ENCODE measurements at places on chromosomes 4 and X.

DNA sequence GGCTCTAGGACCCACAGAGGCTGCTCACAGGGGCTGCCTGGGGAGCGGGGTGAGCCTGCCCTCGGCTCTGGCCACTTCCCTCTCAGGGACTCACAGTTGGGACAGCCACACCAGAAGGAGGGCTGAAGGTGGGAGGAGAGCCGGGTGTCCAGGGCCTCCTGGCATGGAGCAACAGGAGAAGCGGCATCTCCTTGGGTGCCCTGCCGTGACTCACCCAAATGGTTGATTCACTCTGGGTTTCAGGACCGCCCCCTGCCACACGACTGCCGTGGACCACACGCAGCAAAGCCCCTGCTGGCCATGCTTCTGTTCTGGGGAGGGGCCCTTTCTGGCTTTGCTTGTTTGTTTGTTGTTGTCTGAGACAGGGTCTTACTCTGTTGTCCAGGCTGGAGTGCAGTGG is 86.0 kb upstream of the AFAP1 start:
- no peak for DNase-seq

GRCh38 chr4:74527049-74527448 is 82.1 kb downstream of the AREG start:
- no peak for DNase-seq

DNA sequence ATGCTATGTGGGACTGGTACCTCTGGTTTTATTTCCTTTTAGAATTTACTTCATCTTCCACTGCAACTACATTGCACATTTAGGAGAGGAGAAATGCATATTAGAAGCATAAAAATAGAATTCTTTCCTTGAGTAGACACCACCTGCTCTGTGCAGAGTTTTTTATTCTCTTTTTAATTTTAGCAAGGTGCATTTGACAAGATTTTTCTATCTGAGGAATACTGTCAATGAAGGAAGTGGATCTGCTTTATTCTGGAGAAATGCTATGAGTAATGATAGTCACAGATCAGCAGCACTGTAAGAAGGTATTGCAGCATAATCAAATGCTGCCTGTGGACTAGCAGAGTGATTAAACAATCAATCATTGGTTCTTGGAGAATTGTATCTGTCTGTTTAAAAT is 1038.3 kb downstream of the RAPGEF2 start:
- DNase-seq: no peak

- DNase-seq: no peak
Measured at GRCh38 chrX:721354-721753, 90.8 kb downstream of the SHOX start.

DNA sequence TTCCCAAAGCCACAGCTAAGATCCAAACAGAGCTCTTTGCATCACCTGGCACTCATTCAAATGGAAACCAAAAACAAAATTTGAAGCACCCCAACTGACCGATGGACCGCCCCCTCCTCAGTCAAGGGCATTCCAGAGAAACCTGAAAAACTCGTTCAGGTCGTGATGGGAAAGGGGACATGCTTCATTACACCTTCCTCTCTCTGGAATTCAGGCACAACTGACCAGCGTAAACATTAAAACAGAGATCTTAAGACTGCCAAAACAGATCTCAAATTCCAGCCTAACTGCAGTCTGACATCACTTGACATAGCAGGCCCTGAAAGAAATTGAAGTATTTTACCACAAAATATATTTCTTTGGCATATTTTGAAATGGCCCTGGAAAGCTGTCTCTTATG is 28.5 kb downstream of the PTTG2 start:
- DNase-seq: no peak

- DNase-seq: no peak
Measured at GRCh38 chrX:153353416-153353815, 19.5 kb downstream of the ZNF275 start.

DNA sequence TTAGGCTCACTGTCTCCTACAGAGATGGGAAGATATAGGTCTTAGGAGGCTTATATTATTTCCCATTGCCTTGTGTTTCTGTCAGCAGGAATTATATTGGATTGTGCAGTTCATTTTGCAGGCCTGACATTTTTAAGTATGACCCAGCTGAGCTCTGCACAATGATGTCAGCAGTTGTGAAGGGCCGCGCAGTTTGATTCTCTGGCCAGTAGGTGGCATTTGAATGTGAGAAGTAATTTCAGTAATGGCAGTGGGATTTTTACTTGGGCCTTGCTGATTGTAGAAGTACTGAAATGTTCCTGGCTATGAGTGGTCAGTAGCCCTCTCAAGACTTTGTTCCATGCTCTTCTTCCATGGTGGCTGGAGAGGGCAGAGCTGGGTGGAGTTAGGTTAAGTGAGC is 247.2 kb upstream of the MTMR8 start:
- DNase-seq: peak; percentile 0

GRCh38 chr4:123412091-123412505 is 15.5 kb downstream of the SPRY1 start:
- DNase-seq: no peak

GRCh38 chr4:129682586-129682985 is 586.6 kb downstream of the C4orf33 start:
- no peak for DNase-seq

DNA sequence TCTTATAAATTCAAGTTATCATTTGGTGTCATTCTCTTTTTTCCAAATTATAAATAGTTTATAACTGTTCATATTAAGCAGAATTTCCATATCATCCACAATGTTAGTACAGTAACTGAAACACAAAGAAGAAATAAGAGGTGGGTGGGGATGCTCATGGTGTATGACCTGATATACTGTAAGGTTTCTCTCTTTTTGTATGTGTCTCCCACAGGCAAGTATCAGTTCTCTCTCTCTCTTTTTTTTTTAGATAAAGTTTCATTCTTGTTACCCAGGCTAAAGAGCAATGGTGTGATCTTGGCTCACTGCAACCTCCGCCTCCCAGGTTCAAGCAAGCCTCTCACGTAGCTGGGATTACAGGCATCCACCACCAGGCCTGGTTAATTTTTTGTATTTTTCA is 43.7 kb upstream of the UGT2A3 start:
- no peak for DNase-seq

DNA sequence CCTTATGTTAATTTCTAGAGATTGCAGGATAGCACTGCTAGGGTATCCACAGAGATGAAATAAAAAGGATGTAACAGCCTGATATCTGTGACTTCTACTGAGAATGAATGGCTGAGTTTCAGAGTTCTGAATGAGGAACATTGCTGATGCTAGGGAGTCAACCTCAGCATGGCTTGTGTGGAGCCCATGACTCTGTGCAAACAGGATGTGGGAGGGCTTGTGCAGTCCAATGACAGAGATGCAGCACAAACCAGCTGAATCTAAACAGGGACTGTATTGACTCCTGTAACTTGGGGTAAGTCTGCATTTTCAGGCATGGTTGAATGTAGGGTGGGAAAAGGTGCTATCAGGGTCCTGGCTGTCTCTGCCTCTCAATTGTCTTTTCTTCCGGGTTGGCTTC is 5.3 kb upstream of the RASL11B start:
- no peak for DNase-seq

DNA sequence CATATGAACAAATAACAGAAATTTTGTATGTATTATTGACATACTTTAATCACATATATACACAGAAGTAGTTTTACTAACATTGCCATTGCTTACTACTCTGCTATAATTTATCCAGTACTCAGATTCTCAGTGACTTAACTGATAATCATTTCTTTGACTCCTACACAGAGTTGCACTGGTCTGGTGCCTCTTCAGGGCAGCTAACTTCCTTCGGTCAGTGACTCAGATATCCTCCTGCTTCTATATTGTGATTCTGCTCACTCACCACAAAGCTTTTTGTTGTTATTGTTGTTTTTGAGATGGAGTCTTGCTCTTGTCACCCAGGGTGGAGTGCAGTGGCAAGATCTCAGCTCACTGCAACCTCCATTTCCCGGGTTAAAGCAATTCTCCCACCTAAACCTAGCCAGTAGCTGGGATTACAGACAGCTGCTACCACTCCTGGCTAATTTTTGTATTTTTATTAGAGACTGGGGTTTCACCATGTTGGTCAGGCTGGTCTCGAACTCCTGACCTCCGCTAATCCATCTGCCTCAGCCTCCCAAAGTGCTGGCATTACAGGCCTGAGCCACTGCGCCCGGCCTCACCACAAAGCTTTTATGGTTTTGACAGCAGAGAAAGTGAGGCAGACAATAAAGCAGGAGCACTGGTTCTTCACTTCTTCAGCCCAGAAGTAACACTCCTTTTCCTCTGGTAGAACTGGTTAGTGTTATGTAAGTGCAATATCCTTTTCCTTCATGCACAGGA is 499.3 kb downstream of the EPHA5 start:
- peak; percentile 4 for DNase-seq

GRCh38 chrX:22542641-22543040 is 269.9 kb downstream of the CBLL2 start:
- no peak for DNase-seq

DNA sequence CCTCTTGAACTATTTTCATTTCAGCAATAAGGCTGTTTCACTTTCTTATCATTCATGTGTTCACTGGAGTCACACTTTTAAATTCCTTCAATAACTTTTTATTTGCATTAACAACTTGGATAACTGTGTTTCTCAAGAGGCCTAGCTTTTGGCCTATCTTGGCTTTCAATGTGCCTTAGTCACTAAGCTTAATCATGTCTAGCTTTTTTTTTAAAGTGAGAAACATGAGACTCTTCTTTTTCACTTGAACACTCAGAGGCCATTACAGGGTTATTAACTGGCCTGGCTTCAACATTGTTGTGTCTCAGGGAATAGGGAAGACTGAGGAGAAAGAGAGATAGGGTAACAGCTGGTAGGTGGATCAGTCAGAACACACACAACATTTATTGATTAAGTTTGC is 64.0 kb upstream of the VCX2 start:
- peak; percentile 10 for DNase-seq

DNA sequence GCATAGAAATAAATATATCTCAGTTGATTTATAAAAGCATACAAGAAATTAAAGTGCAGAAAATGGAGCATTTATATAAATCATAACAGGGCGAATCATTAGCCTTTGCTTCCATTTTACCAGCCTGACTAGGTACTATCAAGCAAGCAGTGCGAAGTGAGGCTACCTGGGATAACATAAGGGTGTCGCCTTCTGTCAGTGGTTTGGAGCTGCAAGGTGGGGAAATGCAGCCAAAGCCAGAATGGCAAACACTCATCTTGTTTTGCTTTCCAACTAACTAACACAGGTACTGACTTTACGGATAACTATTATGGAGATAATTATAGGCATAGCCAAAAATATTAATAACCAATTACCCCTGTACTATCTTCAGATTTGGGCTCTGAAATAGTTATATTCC is 1459.8 kb downstream of the RAPGEF2 start:
- no peak for DNase-seq

DNA sequence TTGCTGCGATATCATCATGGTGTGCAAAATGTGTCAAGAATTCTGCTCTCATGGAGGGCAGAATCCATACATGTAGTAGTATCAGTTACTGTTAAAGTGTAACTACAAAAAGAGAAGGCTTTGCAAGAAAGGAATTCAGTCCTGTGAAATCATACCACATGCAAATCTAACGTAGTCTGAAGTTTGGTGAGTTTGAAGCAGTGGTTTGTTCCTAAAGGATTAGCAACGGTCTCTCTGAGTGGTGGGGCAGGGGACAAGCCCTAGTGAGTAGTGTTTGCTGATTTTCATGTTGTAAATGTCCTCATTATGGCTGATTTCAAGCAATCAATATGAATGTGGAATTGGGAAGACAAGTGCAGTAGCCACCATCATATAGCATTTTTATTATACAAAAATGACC is 47.1 kb upstream of the CLNK start:
- no peak for DNase-seq

- no peak for DNase-seq
Measured at GRCh38 chr4:106367072-106367471, 1.5 kb downstream of the GIMD1 start.

- peak; percentile 52 for DNase-seq
Measured at GRCh38 chr4:153785910-153786721, 2.8 kb downstream of the SFRP2 start.

GRCh38 chr4:18957716-18958115 is 936.2 kb upstream of the LCORL start:
- DNase-seq: no peak

DNA sequence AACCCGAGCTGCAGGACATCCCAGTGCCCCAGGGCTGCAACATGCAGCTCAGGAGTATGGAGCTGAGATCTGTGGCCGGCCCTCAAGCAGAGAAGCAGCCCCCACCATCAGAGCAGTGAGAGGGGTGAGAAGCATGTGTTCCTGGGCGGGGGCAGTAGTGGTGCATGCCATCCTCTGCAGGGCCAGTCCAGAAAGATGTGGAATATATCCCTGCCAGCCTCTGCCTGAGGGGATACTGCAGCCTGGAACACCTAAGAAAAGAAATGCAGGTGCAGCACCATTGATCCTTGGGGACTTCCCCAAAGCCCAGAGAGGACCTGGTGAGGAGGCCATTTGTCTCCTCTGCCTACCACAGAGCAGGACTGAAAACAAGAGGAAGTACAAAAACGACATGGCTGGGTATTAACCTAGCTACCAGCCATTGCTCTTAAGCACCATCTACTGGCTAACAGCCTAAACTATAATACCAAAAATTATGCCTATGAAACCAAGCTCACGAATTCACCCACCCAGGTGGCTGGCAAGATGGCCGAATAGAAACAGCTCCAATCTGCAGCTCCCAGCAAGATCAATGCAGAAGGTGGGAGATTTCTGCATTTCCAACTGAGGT is 158.8 kb downstream of the ADGRA3 start:
- peak; percentile 59 for DNase-seq

GRCh38 chr4:48379587-48380180 is 38.4 kb downstream of the SLAIN2 start:
- no peak for DNase-seq

DNA sequence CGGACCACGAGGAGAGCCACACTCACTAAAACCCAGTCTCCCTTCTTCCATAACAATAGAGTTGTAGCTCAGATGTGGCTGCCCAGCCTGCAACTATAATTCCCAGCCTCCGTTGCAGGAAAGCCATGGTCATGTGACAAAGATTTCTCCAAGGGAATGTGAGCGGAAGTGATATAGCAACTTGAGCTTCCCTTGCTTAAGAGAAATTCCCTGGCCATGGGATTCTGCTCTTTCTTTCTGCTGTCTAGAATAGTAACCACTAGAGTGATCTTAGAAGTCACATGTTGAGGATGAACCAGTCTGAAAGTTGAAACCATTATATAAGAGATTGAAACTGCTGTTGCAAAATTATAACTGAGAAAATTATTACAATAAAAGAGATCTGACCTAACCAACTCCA is 86.4 kb upstream of the MED14 start:
- no peak for DNase-seq

- peak; percentile 47 for DNase-seq
Measured at GRCh38 chrX:46642145-46642544, 68.6 kb downstream of the CHST7 start.

- DNase-seq: no peak
Measured at GRCh38 chr4:86279293-86279960, 80.4 kb downstream of the MAPK10 start.

DNA sequence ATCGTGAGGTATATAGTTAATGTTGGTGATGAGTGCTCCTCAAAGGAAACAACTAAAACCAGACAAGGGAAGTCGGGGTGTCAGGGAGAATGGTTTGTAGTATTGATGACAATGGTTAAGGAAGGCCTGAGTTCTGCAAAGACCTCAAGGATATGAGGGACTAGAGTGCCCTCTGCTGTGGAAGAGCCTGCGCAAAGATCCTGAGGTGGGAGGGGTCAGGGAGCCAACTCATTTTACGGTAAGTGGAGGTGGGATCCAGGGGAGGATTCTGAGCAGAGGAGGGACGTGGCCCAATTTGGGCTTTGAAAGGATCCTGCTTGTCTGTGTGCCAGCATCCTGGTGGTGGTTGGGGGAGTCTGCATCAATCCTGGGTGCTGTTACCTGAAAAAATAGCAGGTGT is 11.3 kb downstream of the UBA1 start:
- no peak for DNase-seq

- DNase-seq: no peak
Measured at GRCh38 chrX:39133971-39134370, 332.7 kb downstream of the MID1IP1 start.

- no peak for DNase-seq
Measured at GRCh38 chr4:791252-791897, 34.6 kb downstream of the CPLX1 start.

All from cardiac fibroblast (primary cell).